Transverse colon (tissue), 4 donors: ENCODE measurements at places on chromosomes 2 and 18.

GRCh38 chr2:204578928-204579598 lies 33.8 kb downstream of the PARD3B start:
- H3K27ac ChIP-seq: no peak overlapping the region
- no peaks in the 10 kb centered on the region for H3K36me3 ChIP-seq
- no peaks in the 10 kb centered on the region for H3K27me3 ChIP-seq
- H3K4me1 ChIP-seq: no peaks in the 10 kb centered on the region
- DNase-seq: no peak

DNA sequence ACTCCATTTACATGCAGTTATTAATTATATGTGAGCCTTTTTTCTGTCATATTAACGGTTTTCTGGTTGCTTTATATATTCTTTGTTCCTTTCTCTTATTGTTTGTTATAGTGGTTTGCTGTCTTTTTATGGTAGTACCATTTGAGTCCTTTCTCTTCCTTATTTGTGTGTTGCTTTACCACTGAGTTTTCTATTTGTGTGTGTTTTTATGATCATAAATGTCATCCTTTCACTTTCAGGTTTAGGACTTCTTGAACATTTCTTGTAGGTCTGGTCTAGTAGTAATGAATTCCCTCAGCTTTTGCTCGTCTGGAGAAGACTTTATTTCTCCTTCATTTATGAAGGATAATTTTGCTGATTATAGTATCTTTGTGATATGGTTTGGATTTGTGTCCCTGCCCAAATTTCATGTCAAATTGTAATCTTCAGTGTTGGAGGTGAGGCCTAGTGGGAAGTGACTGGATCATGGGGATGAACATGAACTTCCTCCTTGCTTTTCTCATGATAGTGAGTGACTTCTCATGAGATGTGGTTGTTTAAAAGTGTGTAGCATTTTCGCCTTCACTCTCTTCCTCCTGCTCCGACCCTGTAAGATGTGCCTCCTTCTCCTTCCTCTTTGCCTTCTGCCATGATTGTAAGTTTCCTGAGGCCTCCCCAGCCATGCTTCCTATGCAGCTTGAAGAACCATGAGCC lies 11.5 kb downstream of the GCC2 start:
- H3K4me3 ChIP-seq: no peak overlapping the region
- no peaks in the 10 kb centered on the region for H3K36me3 ChIP-seq
- H3K27ac ChIP-seq: peak overlapping the region; percentile 1
- H3K4me1 ChIP-seq: peaks cover 15% of the 10 kb centered on the region

- no peak overlapping the region for H3K27ac ChIP-seq
- no peaks in the 10 kb centered on the region for H3K4me1 ChIP-seq
- H3K36me3 ChIP-seq: no peaks in the 10 kb centered on the region
Measured at GRCh38 chr18:306608-307255, 38.9 kb upstream of the THOC1 start.

DNA sequence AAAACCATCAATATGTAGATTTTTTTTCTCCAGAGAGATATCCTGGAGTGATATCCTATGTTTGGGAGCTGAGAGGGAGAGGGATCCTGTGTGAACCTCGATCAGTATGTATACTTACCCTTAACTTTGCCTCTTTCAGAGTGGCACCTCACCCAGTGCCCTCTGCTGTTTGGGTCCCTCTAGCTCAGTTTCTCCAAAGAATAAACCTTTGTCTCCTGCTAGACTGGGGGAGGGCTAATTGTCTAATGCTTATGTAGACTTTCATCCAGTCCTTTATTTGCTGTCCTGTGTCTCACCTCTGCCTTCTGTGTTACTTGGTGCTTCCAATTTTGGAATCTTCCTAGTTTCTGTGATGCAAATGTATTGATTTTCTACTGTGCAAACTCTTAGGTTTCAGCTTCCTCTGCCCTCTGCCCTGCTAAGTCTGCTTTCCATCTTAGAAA lies 48.4 kb downstream of the MTX2 start:
- no peak overlapping the region for H3K4me3 ChIP-seq
- no peak for DNase-seq
- no peak overlapping the region for H3K27ac ChIP-seq
- H3K27me3 ChIP-seq: no peaks in the 10 kb centered on the region
- H3K36me3 ChIP-seq: no peaks in the 10 kb centered on the region
- peaks cover 6% of the 10 kb centered on the region for H3K4me1 ChIP-seq

GRCh38 chr18:46748466-46748865 lies 8.4 kb downstream of the ST8SIA5 start:
- no peak overlapping the region for H3K4me3 ChIP-seq
- no peaks in the 10 kb centered on the region for H3K36me3 ChIP-seq
- H3K27ac ChIP-seq: no peak overlapping the region

DNA sequence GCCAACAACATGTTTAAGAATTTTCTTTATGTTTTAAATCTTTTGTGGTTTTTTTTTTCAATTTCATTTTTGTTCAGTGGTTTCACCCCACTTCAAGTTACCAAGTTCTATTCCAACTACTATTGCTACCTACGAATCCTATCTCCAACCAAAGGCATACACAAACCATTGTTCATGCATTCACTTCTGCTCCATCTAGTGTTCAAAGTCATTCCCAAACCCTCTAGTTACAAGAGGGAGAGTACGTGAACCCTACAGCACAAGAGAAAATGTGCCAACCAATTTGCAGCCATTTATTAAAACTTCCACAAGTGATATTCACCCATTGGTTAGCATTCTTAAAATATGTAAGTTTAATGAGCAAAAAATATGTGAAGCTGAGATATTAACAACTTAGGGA lies 295.1 kb upstream of the KYNU start:
- no peak overlapping the region for H3K4me3 ChIP-seq
- H3K4me1 ChIP-seq: no peaks in the 10 kb centered on the region
- H3K36me3 ChIP-seq: no peaks in the 10 kb centered on the region
- DNase-seq: no peak
- no peak overlapping the region for H3K27ac ChIP-seq

DNA sequence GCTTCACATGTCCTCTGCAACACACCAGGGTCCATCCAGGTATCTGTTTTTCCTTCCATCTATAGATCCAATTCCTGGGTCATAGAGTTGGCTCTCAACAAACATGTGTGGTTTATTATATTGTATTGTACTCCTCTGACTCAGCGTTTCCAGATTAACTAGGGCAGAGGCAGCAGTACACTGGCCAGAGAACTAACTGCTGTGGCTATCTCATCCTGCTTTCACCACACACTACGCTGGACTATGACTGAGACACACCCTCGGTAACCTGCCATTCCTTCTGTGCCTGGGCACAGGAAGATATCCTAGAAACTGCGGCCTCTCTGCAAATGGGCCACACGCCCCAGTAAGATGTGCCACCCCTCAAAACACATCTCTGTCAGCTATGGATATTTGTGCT lies 159.8 kb upstream of the STK17B start:
- H3K36me3 ChIP-seq: no peaks in the 10 kb centered on the region
- peak; percentile 71 for DNase-seq
- peak overlapping the region; percentile 23 for H3K27ac ChIP-seq
- H3K27me3 ChIP-seq: no peaks in the 10 kb centered on the region
- H3K4me3 ChIP-seq: no peak overlapping the region

DNA sequence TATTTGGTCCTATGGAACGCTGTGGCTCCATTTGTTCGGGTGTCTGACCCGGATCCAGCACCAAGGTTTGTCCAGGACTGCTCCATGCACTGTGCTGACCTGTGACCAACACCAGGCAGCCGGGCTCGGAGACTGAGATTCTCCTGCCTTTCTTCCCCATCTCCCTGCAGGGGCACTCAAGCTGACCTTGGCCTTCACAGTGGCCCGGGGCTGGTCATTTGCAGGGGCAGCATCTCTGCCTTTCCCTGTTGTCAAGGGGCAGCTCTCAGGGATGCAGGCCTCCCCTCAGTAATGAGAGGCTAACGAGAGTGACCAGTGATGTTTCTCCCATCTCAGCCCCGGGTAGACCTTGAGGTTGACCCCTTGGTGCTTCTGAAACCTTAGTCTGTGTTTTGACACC lies 27.5 kb downstream of the MOCOS start:
- H3K27me3 ChIP-seq: no peaks in the 10 kb centered on the region
- peaks cover 8% of the 10 kb centered on the region for H3K4me1 ChIP-seq
- no peak overlapping the region for H3K4me3 ChIP-seq
- no peaks in the 10 kb centered on the region for H3K36me3 ChIP-seq
- DNase-seq: no peak
- no peak overlapping the region for H3K27ac ChIP-seq

DNA sequence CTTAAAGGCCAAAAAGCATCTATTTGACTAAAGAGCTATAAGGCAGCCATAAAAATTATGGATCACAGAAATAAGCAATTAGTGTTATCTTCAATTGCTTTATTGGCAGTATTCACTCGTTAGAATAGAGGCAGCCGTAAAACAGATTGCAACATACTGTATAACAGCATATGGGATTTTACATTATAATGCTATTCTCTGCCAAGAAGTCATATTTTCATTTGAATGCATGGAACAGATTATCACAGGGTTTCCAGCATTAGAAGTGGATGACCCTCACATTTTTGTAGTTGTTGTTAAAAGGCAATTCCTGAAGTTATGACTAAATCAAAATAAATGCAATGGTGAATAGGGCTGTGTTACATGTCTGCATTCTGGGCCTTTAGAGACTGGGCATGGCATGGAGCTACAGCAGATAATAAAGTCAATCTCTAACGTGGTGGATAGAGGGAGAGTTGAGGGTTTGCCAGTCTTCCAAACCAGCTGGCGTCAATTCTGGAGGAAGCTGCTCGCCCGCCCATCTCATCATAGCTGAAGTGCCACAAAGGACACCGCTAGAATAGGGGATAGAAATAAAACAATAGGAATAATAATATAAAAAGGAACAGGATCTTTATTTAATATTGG lies 155.4 kb upstream of the VRK2 start:
- no peak overlapping the region for H3K4me3 ChIP-seq
- no peak overlapping the region for H3K27ac ChIP-seq
- peaks cover 21% of the 10 kb centered on the region for H3K4me1 ChIP-seq
- peak; percentile 37 for DNase-seq

- no peaks in the 10 kb centered on the region for H3K36me3 ChIP-seq
- DNase-seq: no peak
- H3K27me3 ChIP-seq: no peaks in the 10 kb centered on the region
- H3K4me1 ChIP-seq: no peaks in the 10 kb centered on the region
Measured at GRCh38 chr2:15916336-15916735, 24.0 kb upstream of the MYCN start.

DNA sequence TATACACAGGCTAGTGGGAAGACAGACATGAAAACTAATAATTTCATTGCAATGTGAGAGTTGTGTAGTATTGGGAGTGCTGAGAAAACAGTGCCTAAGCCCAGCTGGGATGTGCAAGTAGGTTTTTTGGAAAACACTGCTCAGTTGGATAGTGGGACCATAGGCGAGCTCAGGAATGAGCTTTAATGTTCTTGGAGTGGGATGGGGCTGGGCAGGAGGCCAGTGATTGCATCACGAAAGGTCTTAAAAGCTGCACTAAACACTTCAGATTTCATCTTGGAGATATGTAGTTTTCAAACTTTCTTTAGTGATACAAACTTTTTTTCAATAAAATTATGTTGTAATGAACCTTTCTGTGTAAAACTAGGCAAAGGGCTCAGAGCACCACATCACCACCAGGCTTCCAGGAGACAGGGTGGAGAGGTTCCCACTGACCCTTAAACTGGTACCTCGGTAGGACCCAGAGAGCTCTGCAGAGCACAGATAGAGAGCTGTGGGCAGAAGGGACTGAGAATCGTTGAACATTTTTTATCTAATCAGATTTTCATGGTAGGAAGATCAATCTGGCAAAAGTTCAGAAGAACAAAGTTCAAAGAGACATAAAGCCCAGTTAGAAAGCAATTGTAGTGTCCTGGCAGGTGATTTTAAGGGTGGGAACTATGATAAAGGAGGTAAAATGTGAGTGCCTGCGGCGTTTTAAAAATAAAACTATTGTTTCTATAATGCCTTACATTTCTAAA lies 176.2 kb downstream of the TRABD2A start:
- peak overlapping the region; percentile 44 for H3K27ac ChIP-seq
- DNase-seq: peak; percentile 26
- H3K4me3 ChIP-seq: no peak overlapping the region
- no peaks in the 10 kb centered on the region for H3K27me3 ChIP-seq
- no peaks in the 10 kb centered on the region for H3K36me3 ChIP-seq
- peaks cover 17% of the 10 kb centered on the region for H3K4me1 ChIP-seq

- no peak for DNase-seq
- no peaks in the 10 kb centered on the region for H3K4me1 ChIP-seq
- no peaks in the 10 kb centered on the region for H3K36me3 ChIP-seq
- no peak overlapping the region for H3K4me3 ChIP-seq
Measured at GRCh38 chr18:49648811-49649210, 87.0 kb downstream of the LIPG start.

DNA sequence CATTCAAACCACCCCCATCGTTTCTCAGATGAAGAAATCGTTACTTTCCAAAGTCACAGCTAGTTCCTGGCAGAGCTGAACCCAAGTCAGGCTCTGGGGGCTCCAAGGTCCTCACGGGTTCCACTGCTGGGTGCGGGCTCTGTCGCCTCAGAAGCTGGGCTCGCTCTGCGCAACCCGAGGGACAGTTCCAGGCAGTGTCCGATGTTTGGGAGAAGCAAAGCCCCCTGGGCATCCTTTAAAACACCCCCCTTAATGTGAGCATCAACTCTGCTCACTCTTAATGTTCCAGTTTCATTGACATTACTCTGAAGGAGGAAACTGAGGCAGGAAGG lies 796 bp downstream of the AOX1 start:
- H3K4me3 ChIP-seq: no peak overlapping the region
- no peak overlapping the region for H3K27ac ChIP-seq
- H3K4me1 ChIP-seq: peaks cover 12% of the 10 kb centered on the region

DNA sequence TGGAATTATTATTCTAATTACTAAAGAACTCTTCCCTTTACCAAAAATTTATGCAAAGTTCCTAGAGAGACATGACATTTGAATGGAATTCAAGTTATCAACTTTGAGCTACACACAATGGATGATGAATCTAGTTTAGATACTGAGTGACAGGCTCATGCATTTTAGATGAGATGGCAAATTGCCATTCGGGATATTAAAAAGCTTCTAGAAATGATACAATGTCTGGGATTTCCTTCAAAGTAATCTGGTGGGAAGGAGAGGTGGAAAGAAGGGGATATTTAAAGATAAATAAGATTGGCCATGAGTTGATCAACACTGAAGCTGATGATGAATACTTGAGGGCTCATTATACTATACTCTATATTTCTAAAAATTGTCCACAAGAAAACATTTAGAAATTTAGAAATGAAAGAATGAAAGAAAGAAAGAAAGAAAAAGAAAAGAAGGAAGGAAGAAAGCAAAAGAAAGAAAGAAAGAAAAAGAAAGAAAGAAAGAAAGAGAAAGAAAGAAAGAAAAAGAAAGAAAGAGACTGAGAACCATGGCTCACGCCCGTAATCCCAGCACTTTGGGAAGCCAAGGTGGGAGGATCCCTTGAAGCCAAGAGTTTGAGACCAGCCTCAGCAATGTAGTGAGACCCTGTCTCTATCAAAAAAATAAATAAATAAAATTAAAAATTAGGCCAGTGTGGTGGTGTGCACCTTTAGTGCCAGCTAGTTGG lies 62.6 kb upstream of the NEDD4L start:
- H3K27me3 ChIP-seq: no peaks in the 10 kb centered on the region
- DNase-seq: no peak
- H3K4me1 ChIP-seq: peaks cover 2% of the 10 kb centered on the region
- H3K27ac ChIP-seq: no peak overlapping the region
- no peaks in the 10 kb centered on the region for H3K36me3 ChIP-seq
- no peak overlapping the region for H3K4me3 ChIP-seq

- no peaks in the 10 kb centered on the region for H3K36me3 ChIP-seq
- no peak for DNase-seq
- H3K27ac ChIP-seq: no peak overlapping the region
- H3K4me3 ChIP-seq: no peak overlapping the region
- H3K4me1 ChIP-seq: no peaks in the 10 kb centered on the region
Measured at GRCh38 chr2:191244350-191244749, 854 bp upstream of the MYO1B start.

GRCh38 chr2:144515099-144515695 lies 4.7 kb downstream of the ZEB2 start:
- H3K27me3 ChIP-seq: peaks cover 96% of the 10 kb centered on the region
- no peak for DNase-seq
- H3K4me1 ChIP-seq: no peaks in the 10 kb centered on the region
- H3K4me3 ChIP-seq: no peak overlapping the region
- no peaks in the 10 kb centered on the region for H3K36me3 ChIP-seq
